Retina (tissue), 1 donor: ENCODE measurements at places on chromosomes 6 and 20.

DNA sequence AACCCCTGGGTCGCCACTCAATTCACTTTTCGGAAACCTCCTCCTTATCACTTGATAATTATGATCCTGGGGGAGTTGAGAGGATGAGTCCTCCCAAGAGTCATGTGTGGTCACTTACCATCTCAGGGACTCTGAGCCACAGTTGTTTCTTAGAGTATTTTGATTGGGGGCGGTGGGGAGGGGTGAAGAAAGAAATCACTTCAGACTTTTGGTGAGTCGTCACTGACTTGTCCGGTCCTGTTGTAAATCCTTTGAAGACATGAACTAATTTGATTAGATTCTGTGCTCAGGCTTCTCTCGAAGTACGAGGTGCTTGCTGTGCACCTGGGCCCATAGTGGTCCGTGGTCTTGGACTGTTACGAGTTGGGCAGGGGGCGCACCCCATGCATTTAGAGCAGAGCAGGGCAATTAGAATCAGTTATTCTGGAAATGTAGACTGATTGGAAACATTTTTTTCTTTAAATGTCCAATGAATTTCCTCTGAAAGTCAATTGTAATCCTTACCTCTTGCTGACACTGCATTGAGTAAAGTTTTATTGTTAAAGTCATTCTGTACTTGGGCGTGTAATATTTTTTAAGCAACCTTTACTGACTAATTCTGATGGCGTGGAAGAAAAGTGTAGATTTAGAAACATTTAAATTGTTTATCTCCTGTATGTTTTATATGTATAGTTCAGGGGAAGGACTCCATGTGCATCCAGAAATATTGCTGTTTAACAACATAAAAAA, 173.4 kb downstream of the SLC16A10 start:
- DNase-seq, result no peak

- peak; percentile 69 for DNase-seq
Observed at GRCh38 chr6:68633972-68634725, 933 bp upstream of the ADGRB3 start.

- no peak for DNase-seq
Observed at GRCh38 chr20:42978184-42978974, 211.3 kb downstream of the PTPRT start.

- DNase-seq, result no peak
Observed at GRCh38 chr6:169255643-169256042, 2.0 kb upstream of the THBS2 start.
